Renal cortical epithelial cell (primary cell): ENCODE measurements at places on chromosomes 12 and 14. TPM values are rescaled to one million over a fixed set of nuclear protein-coding genes. Genes with fewer than 3 reads are reported as not detected.

DNA sequence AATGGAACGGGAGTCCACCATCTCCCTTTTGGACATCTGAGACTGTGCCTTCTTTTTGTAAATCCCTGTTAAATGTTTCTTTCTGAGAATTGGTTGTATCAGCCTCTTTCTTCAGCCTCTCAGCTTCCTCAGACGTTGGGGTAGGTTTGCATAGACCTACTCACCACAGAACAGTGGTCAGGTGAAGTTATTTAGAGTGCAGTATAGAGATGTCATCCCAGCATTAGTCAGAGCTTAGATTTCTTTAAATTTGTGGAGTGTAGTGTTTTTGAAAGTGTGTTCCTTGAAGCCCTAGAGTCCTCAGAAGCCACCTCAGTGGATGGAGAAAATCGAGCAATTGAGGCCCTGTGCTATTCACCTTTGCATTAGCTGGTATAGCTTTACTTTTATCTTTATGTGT lies 8.9 kb upstream of the EEA1 start:
- DNase-seq: no peak

C12orf56 gene
- 2.6 and 3.1 TPM in 2 replicates for total RNA-seq

RBP5 gene
- total RNA-seq: 1.1 TPM in 1 of 2 replicates, not detected in the other

- DNase-seq: no peak
Observed at GRCh38 chr12:131536337-131536736, 174.6 kb upstream of the SFSWAP start.

TAS2R9 gene
- total RNA-seq: 0.35 TPM in 1 of 2 replicates, not detected in the other

NRIP2 gene
- not detected in 2 replicates for total RNA-seq

DNA sequence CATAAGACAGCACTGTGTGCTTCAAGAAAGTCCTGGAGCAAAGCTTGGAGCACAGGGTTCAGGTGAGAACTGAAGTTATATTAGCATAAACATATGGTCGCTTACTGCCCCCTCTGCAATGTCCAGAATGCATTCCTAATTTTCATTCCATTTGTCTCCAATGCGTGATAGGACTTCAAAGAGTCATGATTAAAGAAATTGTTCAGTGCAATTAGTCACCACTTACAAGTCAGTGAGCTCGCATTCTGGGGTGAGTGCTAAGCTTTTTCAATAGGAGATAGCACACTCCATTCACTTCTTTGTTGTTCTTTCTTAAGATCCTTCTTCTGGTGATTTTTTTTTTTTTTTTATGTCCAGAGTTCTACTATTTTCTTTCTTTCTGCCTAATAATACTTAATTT lies 398.4 kb downstream of the SYT1 start:
- peak; percentile 46 for DNase-seq

DNA sequence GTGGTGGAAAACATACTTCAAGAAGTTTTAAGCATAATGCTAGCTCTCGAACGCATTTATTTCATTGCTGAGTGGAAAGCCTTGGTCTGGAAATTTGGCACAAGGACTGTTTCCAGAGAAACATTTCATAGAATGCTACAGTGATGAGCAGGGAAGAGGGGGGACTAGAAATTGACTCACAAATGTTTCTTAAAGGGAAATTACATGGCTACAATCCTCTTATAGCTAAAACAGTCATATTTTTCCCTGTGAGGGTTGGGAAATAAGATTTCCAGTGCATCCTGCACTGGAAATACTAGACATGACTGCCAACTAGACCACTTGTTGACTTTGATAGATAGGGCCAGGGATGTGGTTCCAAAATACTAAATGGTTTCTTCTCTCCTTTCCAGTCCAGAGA lies 197.3 kb upstream of the RGS6 start:
- no peak for DNase-seq

ATP2A2 gene
- 77.1 and 157 TPM in 2 replicates for total RNA-seq

DNA sequence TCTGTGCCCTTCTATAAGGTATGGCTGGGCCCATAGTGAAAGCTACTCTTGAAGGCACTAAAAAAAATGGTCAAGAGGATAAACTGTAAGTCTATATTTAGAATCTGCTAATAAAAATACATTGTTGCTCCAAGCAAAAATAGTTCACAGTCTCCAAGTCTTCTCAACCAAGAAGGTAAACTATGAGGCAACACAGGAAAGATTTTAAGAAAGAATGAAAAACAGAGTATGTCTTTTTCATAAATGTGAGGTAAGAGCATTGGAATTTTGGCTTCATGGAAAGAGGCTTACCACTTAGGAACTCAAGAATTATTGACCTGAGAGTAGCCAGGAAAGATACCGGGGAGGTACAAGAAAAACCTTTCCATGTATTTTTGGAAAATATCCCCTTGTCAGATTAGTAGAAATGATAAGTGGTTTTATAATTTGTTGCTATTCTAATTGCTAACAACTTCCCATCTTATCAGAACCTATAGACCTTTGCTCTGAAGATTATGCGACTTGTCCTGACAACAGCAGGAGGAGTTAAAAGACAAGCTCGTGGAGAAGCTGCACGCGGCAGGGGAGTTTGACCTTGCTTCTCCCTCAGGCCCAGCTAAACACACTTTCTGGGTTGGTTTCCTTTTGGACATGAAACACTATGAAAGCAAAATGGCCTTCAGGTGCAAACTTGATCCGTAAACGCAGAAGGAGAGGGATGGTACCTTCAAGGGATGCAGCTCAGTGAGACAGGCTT lies 238.1 kb downstream of the FOXN3 start:
- DNase-seq: peak; percentile 32

DNA sequence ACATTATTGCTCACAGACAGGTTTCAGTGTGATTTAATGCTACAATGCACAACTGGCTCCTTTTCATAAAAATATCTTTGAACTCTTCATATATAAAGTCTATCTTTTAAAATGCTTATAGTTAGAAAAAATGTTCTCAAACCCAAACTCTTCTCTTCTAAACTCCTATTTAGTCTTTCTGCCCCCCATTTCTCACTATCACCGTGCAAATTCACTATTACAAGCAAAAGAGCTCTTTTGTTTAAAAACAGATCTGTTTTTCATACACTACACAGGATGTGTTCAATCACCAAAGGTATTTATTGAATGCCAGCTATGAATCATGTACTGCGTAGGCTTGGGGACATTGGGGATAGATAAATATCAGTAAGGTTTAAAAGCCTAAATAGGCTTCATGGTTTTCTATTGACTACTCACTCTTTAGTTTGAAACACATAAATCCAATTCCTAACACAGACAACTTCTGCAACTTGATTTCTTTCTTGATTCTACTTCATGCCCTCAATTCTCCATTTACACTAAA lies 692.3 kb downstream of the C12orf50 start:
- no peak for DNase-seq

KLHDC1 gene
- total RNA-seq: 0.52 and 4.3 TPM in 2 replicates

DNA sequence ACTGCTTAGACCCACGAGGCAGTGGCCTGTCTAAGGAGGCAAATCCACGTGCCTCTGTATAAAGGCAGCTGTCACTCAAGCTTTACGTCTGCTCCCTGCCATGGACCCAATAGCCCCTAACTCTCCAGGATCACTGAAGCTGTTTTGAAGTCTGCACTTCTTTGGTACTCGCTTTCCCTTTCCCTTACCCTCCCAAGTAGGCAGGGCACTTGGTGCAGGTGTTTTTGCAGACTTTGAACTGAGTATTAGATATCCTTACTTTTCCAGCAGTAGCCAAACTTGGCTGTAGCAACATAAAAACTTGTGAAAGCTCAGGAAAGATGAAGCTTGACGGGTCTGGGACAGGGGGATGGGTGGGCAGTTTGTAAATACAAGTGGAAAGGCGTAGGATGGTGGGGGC lies 17.8 kb upstream of the OR6S1 start:
- DNase-seq: no peak

PFDN5 gene
- total RNA-seq: 323 and 327 TPM in 2 replicates

DNA sequence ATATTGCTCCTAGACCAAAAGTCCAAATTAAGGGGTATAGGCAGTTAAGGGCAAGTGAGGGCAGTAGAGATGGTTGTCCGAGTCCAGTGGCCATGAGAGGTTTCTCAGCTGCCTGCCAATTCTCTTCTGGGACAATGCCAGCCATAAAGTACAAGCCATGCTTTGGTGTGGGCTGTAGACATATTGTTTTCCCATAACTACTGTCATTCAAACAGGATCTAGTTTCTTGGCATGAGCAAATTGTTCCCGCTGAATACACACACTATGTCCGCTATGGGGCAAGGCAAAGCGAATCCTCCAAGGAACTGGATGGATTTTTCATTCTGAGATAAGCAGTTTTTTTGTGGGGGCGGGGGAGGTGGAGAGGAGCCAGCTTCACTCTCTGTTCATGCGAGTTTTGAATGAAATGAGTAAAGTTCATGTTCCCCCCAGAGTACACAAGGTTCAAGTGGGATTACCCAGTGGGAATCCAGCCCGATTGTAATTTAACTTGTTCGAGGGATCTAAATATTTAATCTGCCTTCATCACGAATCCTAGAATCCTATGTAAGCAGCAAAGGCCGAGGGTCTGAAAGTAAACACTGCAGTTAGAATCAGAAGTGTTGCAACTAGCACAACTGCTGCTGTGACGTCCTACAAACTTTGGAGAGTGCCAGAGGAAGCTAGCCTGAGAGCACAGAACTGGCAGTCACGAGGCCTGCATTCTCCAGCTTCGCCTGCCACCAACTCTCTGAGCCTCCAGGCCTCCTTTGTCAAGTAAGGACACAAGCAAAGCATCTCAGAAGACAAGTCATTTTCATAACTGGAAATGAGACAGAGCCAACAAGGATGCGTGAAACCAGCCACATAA lies 137.0 kb downstream of the CRADD start:
- DNase-seq: no peak

DNA sequence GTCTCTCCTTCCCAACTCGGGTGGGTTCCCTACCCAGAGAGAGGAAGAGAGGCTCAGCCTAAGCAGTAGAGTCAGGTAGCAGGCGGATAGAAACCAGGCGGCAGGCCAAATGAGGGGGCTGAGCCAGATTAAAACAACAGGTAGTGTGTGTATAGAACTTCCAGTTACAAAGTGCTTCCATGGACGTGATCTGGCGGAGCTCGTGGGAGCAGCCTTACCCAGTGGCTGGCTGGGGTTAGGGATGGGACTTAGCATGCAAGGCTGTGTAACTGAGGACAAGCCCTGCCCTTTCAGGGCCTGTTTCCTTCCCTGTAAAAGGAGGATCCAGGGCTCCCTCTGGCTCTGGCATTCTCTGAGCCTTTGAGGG lies 8.3 kb downstream of the KRT80 start:
- no peak for DNase-seq

GRCh38 chr12:74539261-74539660 lies 1.6 kb downstream of the ATXN7L3B start:
- no peak for DNase-seq

GRCh38 chr14:63011623-63012022 lies 33.6 kb downstream of the KCNH5 start:
- no peak for DNase-seq

RAD9B gene
- total RNA-seq: 0.52 and 0.89 TPM in 2 replicates

GRCh38 chr12:55982319-55982936 lies 8.6 kb downstream of the RAB5B start:
- DNase-seq: peak; percentile 81

DNA sequence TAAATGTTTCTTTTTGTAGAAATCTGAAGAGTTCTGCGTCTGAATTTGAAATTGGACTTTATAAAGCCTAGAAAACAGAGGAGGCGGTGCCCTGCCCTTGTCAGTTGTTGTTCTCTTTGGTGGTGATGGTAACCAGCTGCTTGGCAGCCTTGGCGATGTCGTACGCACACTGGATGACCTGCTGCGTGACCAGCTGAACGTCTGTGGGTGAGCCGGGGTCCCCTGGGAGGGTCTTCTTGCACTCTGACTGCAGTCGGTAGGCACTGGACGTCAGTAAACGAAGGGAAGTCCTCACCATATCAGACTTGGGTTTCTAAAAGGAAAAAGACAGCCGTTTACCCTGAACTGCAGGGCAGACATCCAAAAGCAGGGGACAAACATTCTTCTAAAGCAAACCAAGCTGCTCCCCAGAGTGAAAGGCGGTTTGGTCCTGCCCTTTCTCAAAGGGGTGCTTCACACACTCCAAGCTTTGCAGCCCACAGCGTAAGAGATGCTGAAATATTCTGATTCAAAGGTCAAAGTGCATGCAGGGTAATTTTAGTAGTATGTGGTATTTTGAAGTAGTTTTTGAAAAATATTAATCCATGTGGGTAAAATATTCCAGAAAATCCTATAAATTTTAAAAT lies 32.9 kb downstream of the TCHP start:
- no peak for DNase-seq

DNA sequence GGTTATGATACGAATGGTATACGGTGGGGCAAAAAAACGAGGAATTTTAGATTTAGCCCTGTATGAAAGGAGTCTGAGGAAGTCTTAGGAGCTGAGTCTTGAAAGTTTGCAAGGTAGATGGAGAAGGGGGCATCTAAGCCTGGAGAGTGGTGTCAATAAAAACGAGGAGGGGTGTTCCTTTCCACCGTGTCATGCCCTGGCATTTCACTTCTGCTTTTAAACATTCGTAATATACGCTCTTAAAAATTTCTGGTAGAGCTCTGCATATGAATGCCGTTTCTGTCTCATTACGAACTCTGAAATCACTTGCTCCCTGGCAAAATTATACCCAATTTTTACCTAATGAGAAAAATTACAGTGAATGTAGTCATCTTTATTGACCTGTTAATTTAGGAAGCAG lies 170.2 kb downstream of the ERC1 start:
- no peak for DNase-seq

GRCh38 chr14:99831903-99832685 lies 38.9 kb downstream of the EML1 start:
- DNase-seq: no peak

GRCh38 chr12:68803948-68804656 lies 3.9 kb upstream of the MDM2 start:
- no peak for DNase-seq

PHC1 gene
- total RNA-seq: 12.2 and 38.6 TPM in 2 replicates

GZMH gene
- not detected in 2 replicates for total RNA-seq

GRCh38 chr12:72612171-72612570 lies 340.0 kb downstream of the TRHDE start:
- no peak for DNase-seq

RERG gene
- total RNA-seq: 4.1 TPM in 1 of 2 replicates, not detected in the other

RPGRIP1 gene
- total RNA-seq: 0.05 TPM in 1 of 2 replicates, not detected in the other

DDHD1 gene
- 7.1 and 12.6 TPM in 2 replicates for total RNA-seq

- no peak for DNase-seq
Observed at GRCh38 chr12:122076743-122077495, 1.6 kb upstream of the MLXIP start.

- DNase-seq: no peak
Observed at GRCh38 chr12:70426620-70427019, 60.5 kb downstream of the KCNMB4 start.

DNA sequence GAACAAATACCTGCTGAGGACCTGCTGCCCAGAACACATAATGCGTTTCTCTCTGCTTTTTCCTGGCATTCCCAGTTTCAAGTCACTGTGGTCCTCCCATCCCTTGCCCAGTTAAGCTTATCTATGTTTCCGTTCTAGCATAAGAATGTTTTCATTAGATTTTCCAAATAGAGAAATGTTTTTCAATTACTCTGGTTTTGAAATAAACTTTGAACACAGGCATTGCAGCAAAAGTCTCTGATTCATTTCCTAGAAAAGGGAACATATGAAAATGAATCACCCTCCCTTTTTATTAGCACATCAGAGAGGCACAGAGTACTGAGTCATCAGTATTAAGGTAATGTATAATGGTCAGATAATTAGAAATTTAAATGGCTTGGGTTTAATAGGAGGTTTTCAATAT lies 201.1 kb upstream of the TMEM260 start:
- DNase-seq: peak; percentile 93

NELL2 gene
- total RNA-seq: 0.20 TPM in 1 of 2 replicates, not detected in the other
